GM19239 (cell line): ENCODE measurements at places on chromosomes 2 and 18.

DNA sequence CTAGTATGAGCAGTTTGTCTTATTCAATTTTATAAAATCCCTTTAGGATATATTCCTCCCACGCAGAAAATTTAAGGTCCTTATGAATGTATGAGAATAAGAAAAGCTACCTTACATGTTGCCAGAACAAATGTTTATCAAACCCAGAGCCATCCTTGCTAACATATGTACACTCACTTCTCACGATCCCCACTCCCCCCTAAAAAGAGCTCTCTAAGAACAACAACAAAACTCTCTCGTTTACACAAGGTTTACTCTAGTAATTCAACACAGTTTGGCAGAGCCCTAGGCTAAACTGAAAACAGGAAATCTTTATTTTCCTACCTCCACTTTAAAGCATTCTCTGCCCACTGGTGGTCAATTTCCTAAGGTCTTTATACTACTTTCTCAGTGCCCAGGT lies 504.9 kb downstream of the ZEB2 start:
- DNase-seq = no peak

DNA sequence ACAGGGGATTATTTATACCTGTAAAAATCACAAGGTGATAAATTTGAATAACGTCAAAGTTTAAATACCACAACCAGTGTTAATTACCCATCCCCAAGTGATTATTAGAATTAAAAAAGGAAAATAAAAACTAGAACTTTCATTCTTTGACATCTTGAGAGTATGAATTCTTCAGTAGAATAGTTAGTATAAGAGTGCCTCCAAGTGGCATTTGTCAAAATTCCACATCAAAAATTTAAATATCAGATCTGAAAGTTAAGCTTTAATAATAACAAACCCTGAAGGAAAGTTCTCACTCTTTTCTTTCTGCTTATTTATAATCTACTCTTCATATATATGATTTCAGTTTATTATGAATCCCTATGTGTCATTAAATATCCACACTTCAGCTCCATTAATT lies 273.7 kb upstream of the KYNU start:
- DNase-seq = no peak

- no peak for DNase-seq
Observed at GRCh38 chr18:24181806-24182205, 42.9 kb downstream of the CABYR start.

- no peak for DNase-seq
Observed at GRCh38 chr2:24489465-24490180, 1.4 kb upstream of the NCOA1 start.

DNA sequence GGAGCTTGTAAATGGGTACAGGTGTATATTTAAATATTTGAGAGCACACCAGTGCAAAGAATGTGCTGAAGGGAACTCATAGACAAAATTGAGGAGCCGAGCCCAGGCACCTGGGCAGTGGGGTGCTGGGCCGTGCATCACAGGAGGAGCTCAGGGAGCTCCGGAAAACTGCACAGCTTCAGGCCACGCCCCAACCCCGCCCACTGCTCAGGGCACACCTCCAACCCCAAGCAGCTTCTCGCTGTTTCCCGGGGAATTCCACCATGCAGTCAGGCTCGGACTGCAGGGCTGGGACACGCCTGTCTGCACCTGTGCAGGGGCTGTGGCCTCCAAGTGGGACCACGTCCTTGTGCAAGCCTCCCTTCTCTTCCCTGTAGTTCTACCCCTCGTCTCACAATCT lies 243.0 kb downstream of the HDAC4 start:
- DNase-seq = no peak

DNA sequence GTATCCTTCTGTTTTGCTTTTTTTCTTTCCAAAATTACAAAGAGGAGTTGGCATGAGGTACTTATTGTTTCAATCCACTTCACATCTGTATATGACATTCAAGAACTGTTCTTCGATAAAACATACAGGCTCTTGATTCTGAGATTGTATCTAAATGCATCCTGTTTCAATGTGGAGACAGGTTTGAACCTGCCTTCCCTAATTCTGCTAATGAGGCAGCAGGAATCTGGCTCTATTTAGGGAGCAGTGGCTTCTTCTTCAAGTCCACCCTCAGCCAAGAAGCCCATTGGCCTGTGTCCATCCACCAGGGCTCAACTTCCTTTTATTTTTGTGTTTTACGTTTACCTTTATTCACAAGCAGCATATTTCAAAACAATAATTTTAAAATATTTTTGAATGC lies 84.8 kb upstream of the PIK3C3 start:
- DNase-seq = no peak

DNA sequence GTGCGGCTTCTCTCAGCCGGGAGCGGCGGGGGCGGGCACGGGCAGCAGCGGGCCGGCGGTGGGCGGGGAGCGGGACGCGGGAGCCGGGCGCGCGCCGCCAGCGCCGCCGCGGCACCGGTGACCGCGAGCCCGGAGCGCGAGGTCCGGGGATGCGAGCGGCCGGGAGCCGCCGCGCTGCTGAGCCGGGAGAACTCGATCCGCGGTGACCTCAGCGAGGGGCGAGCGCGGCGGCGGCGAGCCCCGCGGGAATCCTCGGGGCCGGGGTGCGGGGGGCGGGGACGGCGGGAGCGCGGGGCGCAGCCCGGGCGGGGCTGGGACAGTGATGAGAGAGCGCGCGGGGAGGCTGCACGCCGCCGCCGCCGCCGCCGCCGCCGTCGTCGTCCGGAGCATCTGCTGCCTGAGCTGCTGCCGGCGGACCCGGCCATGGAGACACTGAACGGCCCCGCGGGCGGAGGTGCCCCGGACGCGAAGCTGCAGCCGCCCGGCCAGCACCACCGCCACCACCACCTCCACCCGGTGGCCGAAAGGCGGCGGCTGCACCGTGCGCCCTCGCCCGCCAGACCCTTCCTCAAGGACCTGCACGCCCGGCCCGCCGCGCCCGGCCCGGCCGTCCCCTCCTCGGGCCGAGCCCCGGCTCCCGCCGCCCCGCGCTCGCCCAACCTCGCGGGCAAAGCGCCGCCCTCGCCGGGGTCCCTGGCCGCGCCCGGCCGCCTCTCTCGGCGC lies at the start of gene MTCL1:
MTCL1 (plus strand) TSS at position 319 of the 723 bp plus-strand sequence; CDS start at position 424, 105 bp downstream.
- peak; percentile 86 for DNase-seq
